ENCODE measurements at places on chromosomes 12 and 14. TPM values are rescaled to one million over a fixed set of nuclear protein-coding genes. Genes with fewer than 3 reads are reported as not detected.

GRCh38 chr14:26444822-26445221 lies 153.0 kb downstream of the NOVA1 start:
- no peak for DNase-seq

GRCh38 chr14:75861161-75861621 lies 120.6 kb downstream of the TGFB3 start:
- DNase-seq, result no peak

DNA sequence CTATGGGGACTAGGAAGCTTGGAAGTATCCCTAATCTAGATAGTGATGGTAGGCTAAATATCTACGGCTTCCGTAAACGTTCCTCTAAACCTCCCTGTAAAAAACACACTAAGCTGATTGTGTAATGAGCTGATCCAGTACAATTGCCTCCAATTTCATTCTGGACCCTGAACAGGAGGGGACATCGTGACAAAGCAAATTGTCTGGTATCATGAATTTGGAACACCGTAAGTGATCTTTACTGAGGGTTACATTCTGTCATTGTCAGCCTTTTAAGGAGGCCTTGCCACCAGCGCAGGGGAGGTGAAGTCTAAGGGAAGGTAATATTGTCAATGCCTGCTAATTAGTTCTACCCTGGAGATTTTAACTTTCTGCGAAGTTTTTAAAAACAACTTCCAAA lies 487 bp upstream of the MGST1 start:
- no peak for DNase-seq

- no peak for DNase-seq
These were observed 2.4 kb upstream of the CCDC85C start for GRCh38 chr14:99606359-99606758.

DNA sequence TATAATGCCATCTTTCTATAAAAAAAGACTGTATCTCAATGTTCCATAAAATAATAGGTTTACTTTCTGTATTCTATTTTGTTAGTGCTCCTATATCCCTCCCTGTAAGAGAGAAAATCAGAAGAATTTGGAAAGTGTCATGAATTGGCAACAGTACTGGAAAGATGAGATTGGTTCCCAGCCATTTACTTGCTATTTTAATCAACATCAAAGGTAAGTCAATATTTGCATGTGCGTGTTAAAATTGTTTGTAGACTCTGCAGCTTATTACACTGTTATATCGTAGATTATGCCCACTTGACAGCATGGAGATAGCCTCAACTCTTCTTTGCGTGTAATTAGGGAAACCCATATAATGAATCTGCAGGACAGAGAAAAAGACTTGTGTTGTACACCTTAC lies 34.0 kb downstream of the KCNMB4 start:
- DNase-seq, result no peak

- DNase-seq, result no peak
These were observed 44.6 kb downstream of the KIF26A start for GRCh38 chr14:104182857-104183425.

DNA sequence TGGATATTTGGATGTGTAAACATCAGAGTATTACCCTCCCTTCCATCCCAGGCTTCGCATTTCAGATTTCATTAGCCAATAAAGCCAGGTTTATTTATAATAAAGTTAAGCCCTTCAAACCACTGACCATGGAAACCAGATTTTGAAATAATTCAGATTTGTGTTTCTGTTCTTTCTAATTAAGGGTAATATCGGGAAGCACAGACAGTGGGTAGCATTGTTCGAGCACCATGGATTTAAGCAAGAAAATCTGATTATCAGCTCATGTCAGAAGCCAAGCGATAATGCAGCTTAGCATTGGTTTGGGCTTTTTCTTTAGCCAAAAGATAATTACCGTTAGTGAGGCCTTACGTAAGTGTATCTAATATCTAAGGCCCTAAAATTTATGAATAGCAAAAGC lies 116.1 kb downstream of the C12orf42 start:
- DNase-seq, result no peak

- no peak for DNase-seq
These were observed 53.7 kb downstream of the TMTC2 start for GRCh38 chr12:82740129-82741000.

DNA sequence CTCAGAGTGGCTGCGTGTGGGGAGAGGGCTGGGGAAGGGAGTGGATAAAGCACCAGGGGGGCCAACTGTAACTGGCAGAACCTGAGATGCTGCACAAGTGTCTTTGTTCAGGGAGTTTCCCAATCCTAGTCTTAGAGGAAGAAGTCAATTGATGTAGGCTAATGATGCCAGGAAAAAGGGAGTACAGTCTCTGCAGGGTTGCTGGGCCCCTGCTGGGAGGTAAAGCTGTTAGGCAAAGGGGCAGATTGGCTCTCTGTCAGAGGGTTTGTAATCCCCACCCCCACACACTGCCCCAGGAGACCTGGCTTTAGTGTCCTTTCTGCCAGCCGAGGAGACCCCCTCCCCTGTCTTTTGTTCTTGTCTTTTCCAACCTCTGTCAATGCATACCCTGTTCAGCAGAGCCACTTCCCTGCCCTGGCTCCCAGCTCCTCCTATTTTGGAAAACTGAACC lies 178.4 kb downstream of the KCNA5 start:
- DNase-seq, result no peak

GRCh38 chr12:100666588-100666987 lies 93.1 kb downstream of the GAS2L3 start:
- no peak for DNase-seq

DNA sequence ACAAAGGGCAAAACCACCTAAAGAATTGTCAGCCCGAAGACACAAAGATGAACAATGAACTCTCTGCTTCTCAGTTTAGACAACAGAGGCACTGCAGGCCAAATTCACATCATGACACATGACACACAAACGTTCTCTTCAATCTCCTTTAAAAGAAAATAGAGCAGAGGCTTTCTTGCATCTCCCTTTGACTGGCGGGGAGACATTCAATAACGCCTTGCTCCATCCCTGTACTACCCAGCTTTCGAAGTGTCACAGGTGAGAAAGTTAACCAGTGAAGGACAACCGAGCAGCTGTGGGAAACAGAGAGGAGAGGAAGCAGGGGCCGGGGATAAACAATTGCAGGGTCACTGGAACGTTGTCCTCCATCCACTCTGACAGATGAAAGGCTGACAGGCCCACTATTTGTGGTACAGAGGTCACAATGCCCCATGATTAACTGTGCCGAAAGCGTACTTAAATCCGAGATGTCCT lies 130.8 kb downstream of the PHLDA1 start:
- no peak for DNase-seq

Gene GZMB
- 3.1 TPM for total RNA-seq

Gene STAT2
- total RNA-seq, result 195 TPM

Gene SLC11A2
- 82.5 TPM for total RNA-seq

Gene SYNDIG1L
- 0.58 TPM for total RNA-seq

Gene TRHDE
- 4.1 TPM for total RNA-seq

Gene C1S
- total RNA-seq, result 662 TPM

Gene AQP5
- 0.71 TPM for total RNA-seq
